NCI-H1436 treated with DMSO at 0.1 percent for 48 hours (cell line): ENCODE measurements at places on chromosomes 12 and 14.
A peak's percentile ranks its signal among the peaks of the same experiment; 100 is the strongest.

GRCh38 chr12:24697295-24697694 is 251.6 kb downstream of the BCAT1 start:
- no peak for DNase-seq

GRCh38 chr14:67477926-67478799 is 10.4 kb downstream of the TMEM229B start:
- peak; percentile 17 for DNase-seq

DNA sequence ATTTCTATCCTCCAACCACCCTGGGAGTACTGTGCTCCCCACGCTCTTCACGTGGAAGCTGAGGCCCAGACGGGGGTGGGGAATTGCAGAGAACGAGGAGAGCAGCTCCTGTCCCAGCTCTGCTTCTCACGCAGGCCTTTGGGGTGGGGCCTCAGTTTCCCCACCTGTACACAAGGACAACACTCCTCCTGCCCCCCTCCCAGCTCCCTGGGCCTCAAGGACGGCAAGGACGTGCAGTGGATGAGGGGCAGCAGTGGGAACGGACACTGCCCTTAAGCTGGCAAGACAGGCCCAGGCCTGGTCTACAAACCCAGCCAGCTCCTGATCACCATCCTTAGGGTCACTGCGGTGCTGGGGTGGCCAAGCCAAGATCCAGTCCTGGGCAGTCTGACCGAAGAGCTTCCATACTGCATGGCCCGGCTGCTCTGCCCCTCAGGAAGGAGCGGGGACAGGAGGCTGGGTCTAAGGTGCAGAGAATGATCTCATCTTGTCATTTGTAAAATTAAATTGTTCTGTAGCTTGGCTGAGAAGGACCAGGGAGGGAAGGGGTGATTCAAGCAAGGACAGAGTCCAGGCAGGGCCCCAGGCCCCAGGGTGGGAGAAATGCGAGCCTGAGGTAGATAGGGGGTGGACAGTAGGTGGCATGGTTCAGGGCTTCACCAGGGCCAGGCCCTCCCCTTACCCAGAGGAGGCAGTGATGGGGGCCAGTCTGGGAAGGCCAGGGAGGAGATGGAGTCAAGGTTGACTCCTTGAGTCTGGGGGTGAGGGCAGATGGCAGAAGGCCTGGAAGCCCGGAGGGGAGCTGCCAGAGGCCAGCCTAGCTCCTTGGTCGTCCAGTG is 1.3 kb upstream of the CLBA1 start:
- DNase-seq, result no peak

DNA sequence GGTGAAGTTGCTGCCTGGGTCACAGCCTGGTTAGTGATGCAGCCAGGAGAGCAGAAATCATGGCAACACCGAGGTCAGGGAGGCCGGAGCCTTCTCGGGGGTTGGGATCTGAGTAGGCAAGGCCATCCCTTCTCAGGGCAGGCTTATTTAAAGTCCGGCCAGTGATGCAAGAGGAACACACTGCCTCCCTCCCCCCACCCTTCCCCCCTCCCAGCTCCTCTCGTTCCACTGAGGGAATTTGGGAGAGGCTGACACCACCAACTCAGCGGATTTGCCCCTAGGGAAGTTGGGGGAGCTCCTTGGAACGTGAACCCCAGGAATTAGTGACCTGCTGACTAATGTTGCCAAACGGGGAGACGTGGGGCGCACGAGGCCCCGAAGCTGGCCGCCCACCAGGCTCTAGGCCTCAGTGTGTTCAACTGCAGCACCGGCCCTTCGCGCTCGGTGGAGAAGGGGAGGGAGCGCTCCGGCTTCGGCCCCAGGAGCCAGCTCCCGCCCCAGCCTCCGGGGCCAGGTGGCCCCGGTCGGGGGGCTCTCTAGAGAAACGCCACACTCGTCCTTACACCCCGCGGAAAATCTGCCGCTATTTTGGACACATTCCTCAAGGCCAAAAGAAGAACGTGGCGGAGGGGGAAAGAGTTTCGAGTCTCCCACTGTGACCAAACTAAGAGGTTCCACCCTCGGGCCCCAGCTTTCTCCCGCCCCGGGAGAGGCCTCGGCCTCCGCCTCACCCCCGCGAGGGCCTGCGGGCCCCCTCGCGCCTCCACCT is 1.6 kb downstream of the CTDSP2 start:
- DNase-seq, result no peak

DNA sequence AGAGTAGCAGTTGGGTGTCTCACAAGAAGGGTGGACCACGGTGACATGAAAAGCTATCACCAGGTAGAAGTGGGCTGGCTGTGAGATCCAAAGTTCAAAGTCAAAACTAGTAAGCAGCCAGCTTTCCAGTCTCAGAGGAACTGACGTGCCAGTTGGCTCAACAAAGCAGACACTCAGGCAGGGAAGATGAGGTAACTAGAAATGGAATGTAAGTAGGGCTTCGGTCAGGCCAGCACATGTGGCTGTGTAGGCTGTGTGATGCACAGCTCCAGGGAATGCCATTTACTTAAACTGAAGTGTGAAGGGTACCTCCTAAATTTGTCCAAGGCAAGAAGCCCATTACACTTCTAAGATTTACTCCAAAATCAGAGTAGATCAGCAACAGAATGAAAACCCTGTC is 43.6 kb downstream of the PTPRR start:
- DNase-seq, result no peak
